Ureter (tissue), 1 donor: ENCODE measurements at places on chromosomes 13 and 19. TPM values are rescaled to one million over a fixed set of nuclear protein-coding genes. Genes with fewer than 3 reads are reported as not detected.

DNA sequence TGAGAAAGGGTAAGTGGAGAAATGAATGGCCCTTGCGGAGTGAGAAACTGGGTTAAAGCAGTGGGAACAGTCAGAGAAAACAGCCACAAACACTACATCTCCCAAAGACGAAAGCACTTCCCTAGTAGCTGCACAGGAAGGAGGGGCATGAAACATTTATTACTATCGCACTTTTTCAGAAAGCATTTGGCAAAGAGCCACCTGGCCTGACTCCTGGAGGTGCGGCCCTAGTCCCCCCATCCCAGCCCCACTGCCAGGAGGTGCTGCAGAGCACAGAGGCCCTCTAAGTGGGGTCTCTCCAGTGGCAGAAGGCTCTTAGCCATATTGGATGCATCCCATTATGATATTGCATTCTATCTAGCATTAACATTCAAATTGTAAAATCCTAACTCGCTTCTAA is 55.8 kb downstream of the MTMR6 start:
- no peak for DNase-seq

- DNase-seq = no peak
Observed at GRCh38 chr13:54574791-54575190, 1546.2 kb downstream of the OLFM4 start.

- DNase-seq = no peak
Observed at GRCh38 chr19:1151037-1151724, 22.9 kb downstream of the SBNO2 start.

DNA sequence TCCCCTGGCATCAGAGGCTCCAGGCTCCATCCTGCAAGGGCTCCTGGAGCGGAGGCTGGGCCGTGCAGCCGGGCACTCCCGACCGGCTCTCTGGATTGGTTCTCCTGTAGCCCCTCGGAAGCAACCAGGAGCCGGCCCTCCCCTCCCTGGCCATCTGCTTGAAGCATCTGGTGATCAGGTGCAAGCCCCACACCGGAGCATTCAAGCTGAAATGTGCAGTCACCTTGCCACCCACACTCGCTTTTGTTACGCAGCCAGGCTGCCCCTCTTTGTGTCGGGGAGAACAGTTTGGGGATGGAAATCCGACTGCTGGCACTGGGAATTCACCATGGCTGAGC is 258.8 kb downstream of the ZNF536 start:
- DNase-seq = no peak

GRCh38 chr19:15091918-15092753 is 10.1 kb downstream of the OR1I1 start:
- peak; percentile 54 for DNase-seq

DNA sequence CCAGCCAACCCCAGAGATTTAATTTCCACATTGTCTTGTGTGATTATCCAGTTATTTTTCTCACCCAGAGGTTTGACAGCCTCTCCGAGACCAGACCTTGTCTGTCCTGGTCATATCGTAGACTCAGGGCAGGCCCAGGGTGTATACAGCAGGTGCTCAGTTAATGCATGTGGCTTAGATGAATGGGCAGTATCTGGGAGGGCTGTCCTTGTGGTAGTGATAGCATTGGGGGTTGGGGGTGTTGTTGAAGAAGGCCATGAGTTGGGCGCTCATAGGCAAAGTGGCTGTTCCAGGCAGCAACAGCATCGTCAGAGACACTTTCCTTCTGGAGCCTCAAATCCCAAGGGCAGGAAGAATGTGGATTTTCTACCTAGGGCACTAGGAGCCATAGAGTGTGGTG is 16.9 kb downstream of the MAST3 start:
- no peak for DNase-seq

- DNase-seq = peak; percentile 87
Observed at GRCh38 chr13:43785650-43786471, 911 bp downstream of the ENOX1 start.

DNA sequence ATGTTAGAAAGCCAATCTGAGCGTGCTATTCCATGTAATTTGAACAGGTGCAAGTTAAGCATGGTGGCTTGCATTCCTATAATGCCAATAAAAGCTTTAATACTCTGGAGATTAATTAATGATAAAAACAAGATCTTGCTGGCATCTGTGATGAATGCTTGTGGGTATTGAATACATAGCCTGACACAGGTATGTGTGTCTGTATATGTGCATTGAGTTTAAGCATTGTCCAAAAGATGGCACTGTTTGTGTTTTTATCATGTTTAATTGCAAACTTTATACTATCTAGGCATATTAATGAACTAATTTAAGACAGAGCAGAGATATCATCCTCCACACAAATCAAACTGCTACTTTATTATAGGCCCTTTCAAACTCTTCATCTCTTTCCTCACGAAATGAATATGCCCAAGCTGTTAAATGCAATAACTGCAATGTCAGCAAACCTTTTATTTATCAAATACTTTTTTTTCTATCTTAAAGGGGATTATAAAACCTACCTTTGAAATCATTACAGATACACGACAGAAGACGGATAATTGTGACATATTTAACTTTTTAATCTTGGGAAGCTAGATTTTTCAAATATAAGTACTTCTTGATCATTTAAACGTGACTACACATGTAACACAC is 86.5 kb downstream of the TNFSF11 start:
- no peak for DNase-seq

- no peak for DNase-seq
Observed at GRCh38 chr13:34545461-34545860, 396.6 kb upstream of the NBEA start.

GRCh38 chr19:55712804-55713631 is 25.2 kb downstream of the NLRP9 start:
- no peak for DNase-seq

DNA sequence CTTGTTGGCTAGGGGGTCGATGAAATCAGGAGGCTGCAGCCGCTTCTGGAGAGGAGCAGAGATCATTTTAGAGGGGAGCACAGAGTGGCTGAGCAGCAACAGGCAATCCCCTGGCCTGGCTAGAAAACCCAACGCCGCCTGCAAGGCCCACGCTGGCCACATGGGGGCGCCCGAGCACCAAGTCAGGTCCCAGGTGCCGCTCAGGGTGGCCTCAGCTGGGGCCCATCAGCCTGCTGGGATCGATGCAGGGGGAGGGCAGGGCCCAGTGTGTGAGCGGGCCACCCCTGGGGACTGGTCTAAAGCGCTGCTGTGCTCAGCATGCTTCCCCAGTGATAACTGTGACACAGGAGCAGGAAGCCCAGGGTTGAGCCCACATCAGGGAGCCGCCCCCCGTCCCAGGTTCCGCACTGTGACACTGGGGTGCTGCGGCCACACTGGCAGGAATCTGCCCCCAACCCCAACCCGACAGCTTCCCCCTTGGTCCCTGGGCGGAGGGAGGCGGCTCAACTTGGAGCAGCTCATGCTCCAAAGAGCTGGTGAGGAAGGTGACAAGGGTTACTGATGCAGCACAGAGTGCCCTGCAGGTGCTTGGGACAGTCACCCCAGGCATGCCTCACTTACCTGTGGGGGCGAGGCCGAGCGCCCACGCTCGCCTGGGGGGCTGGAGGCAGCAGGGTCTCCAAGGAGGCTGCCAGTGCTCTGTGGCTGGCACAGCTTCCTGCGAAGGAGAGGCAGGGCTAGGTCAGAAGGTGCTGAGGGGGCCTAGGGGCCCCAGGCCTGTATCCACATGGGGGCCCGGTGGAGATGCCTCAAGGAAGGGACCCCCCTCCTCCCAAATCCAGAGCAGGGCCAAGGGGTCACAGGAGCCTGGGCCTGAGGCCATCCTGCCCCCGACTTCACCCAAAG is 13.3 kb upstream of the ISYNA1 start:
- peak; percentile 90 for DNase-seq

DNA sequence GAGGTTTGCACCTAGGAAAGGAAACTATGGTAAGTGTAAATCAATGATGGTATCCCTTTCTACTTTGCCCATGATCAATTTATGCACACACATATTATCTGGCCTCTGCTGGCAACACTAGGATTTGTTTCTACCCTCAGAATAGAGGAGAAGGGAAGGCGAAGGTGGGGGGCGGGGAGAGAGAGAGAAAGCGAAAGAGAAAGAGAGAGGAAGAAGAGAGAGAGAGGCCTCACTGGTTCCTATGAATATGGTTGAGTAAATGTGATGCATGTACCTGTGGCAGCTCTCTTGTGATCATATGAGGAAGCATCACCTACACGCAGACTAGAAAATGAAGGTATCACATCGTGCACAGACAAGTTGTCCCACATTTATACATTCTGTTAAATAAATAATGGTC is 882.0 kb upstream of the SLITRK6 start:
- DNase-seq = no peak

DNA sequence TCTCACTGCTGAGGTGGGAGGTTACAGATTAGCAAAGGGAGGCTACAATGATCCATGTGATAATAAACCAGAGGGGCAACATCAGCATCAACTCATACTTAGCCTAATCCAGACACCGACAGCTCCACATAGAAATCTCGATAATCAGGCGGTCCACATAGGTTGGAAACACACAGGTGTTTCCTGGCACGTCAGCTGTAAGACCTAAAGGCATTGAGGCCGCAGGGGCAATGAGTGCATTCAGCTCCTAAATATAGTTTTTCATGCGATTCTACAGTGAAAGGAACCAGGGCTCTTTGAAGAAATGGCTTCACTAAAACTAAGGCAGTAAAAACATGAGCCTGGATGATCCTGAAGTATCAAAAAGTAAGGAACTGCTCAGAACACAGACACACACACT is 19.3 kb downstream of the PLPP2 start:
- no peak for DNase-seq

DNA sequence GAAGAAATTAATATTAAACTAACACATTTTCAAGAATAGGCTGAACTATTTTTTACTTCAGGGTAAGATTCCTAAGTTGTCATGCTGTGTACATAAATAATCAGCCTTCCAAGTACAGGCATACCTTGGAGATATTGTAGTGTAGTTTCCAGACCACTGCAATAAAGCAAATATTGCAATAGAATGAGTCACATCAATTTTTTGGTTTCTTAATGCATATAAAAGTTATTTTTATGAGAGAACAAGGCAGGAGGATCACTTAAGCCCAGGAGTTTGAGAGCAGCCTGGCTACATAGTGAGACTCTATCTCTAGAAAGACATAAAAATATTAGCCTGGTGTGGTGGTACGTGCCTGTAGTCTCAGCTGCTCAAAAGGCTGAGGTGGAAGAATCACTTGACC is 511.5 kb downstream of the UQCRFS1 start:
- no peak for DNase-seq

GRCh38 chr13:73399347-73400216 is 340.8 kb downstream of the KLF5 start:
- DNase-seq = peak; percentile 64

- no peak for DNase-seq
Observed at GRCh38 chr19:5718579-5719273, 1.2 kb downstream of the LONP1 start.

GRCh38 chr13:66214467-66214866 is 1015.7 kb downstream of the PCDH9 start:
- DNase-seq = no peak

- no peak for DNase-seq
Observed at GRCh38 chr13:81406639-81407292, 1065.8 kb upstream of the SPRY2 start.

DNA sequence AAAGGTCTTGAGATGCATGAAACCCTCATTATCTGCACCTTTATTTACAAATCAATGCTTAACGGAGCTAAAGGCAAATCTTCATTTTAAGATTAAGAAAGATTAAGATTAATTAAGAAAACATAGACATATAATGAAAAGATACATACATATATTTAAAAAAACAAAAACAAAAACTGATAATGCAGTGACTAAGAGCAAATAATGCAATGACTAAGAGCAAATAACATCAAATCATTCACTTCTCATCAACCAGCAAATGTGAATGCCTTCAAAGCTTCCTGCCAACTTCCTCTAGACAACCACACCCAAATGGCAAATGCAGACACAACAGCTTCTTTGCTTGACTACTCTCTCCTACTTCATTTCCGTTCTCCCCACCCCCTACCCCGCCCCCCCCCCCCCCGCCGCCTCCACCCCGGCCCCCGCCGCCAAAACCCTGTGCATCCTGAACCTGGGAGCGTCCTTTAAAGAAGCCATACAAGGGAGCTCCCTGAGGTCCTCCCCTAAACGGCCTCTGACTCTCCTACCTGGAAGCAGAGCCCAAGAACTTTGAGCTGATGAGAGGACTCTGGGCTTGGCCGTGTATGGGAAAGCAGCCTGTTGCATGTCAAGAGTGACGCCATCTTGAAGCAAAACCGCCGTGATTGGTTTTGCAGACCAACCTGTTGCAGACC is 24.5 kb downstream of the TEX101 start:
- no peak for DNase-seq

DNA sequence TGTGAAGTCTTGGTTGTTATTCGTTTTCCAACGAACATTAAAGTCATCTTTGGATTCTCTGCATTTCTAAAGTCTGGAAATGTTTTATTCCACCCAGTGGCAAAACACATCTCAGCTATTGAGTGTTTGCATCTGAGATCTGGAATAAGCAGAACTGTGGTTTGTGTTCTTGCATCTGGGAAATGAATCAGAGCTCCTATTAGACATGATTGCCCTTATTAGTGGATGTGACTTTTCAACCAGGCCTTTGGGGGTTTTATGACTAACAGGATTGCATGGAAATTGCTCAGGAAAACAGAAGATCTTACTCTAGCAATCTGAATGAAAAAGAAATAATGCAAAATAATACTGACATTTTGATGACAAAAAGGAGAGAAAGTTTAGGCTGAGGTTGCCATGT is 488.8 kb downstream of the IRS2 start:
- DNase-seq = no peak

DNA sequence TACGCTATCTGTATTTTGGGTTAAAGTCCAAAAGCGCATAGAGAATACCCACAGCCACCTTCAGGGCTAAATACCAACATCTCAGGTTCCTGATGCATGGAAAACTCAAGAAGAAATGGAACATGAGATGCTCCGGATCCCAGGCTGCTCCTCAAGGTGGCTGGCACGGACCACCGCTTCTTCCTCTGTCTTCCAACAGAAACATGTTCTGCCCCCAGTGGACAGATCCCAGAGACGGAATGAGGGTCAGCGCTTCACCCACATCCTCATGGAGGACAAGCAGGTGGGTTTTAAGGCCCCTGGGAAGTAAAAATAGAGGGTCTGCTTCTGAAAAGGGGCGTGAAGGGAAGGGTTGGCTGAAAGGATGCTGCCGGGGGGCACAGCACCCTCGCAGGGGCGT is 17.3 kb downstream of the COL4A1 start:
- DNase-seq = no peak

GRCh38 chr19:55090564-55090963 is 14.9 kb downstream of the EPS8L1 start:
- no peak for DNase-seq

The B3GNT8 gene
- 4.6 TPM for total RNA-seq

The TMEM255B gene
- total RNA-seq = 20.6 TPM

The SYDE1 gene
- total RNA-seq = 20.4 TPM

The UBAC2 gene
- 55.9 TPM for total RNA-seq

The HNRNPL gene
- total RNA-seq = 295 TPM

The JOSD2 gene
- 26.6 TPM for total RNA-seq

The CHAMP1 gene
- 23.0 TPM for total RNA-seq

The SIGLEC12 gene
- total RNA-seq = 0.34 TPM

The ZNF616 gene
- total RNA-seq = 16.0 TPM

The KLK6 gene
- total RNA-seq = not detected

The CALR3 gene
- not detected for total RNA-seq

The SKA3 gene
- total RNA-seq = 0.60 TPM

The OR10H1 gene
- 0.60 TPM for total RNA-seq

The LYPD3 gene
- 15.0 TPM for total RNA-seq

The PSG11 gene
- total RNA-seq = not detected

The CTXN1 gene
- total RNA-seq = 2.2 TPM

The GZMM gene
- total RNA-seq = 0.83 TPM

The VWA8 gene
- 40.4 TPM for total RNA-seq

The MEDAG gene
- total RNA-seq = 6.6 TPM

The MIPEP gene
- total RNA-seq = 24.2 TPM

The JAK3 gene
- 16.8 TPM for total RNA-seq

The EMC10 gene
- total RNA-seq = 94.0 TPM

The SWSAP1 gene
- 4.3 TPM for total RNA-seq

The PLPPR3 gene
- total RNA-seq = not detected
